Urinary bladder (tissue), 4 donors: ENCODE measurements at places on chromosomes 11 and 22. TPM values are rescaled to one million over a fixed set of nuclear protein-coding genes. Genes with fewer than 3 reads are reported as not detected.

Gene VSTM5
- total RNA-seq, result 0.74 TPM

Gene GNAZ
- total RNA-seq, result 5.4 TPM

- peak; percentile 47 for DNase-seq
Measured at GRCh38 chr11:7513234-7514098, at the start of gene PPFIBP2. Gene PPFIBP2, plus strand, starts transcription at chr11:7513999. Its CDS starts 35,477 bp downstream, at chr11:7549476.

Gene CRYBB3
- total RNA-seq, result not detected

DNA sequence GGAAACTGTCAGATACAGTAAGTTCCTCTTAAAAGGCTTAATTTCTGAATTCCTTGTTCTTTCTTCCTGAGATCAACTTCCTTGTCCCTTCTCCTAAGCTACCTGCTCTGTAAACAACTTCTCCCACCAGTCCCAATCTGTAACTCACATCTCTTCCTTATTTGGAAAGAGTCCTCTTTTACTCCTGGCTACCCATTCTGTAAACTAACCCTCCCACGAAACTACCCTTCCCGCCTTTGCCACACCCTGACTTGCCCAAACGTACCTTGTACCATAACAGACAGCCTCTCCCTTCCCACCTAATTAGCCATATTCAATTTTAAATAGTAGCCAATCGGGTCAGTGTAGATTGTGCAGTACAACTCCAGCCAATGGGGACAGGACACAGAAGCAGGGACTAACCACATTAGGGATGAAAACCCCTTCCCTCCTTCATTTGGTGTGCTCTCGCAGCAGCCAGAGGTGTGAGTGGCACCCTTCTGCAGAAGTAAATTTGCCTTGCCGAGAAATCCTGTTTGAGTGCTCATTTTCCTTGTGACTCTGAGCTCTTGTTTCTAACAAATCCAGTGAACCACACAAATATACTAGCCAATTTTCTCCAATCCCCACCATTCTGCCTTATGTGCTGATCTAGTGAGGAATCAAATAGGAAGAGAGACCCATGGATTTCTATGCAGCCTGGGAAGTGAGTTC lies 49.5 kb downstream of the ZNF280B start:
- DNase-seq, result no peak

GRCh38 chr11:29260939-29261705 lies 755.7 kb downstream of the KCNA4 start:
- no peak for DNase-seq
